ENCODE measurements at places on chromosomes 5 and 9. TPM values are rescaled to one million over a fixed set of nuclear protein-coding genes. Genes with fewer than 3 reads are reported as not detected.

Gene GPRIN1
- 0.90 TPM for total RNA-seq

Gene ARL14EPL
- total RNA-seq: not detected

DNA sequence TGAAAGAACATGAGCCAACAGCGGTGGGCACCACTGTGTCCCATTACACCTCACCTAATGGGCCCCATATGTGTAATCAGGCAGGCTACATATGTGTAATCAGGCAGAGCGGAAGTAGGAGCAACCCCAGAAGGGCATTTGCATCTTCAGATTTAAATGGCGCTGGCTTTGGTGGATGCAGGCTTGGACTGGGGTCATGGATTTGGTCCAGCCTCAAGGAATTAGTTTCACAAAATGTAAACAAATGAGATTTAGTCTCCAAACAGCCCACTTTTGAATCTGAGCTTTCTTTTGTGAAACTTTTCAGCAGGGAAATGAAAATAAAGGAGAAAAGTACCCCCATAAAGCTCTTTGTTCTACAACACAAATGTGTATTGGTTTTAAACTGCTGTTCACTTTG, 161.3 kb downstream of the LPAR1 start:
- no peaks in the 10 kb centered on the region for H3K27me3 ChIP-seq
- H3K27ac ChIP-seq: no peak overlapping the region
- no peak for DNase-seq
- H3K36me3 ChIP-seq: no peaks in the 10 kb centered on the region

GRCh38 chr9:124899845-124900244, 37.9 kb downstream of the ARPC5L start:
- no peak for DNase-seq
- H3K27me3 ChIP-seq: no peaks in the 10 kb centered on the region
- no peak overlapping the region for H3K27ac ChIP-seq
- H3K36me3 ChIP-seq: peaks cover 83% of the 10 kb centered on the region
- H3K4me3 ChIP-seq: no peak overlapping the region

DNA sequence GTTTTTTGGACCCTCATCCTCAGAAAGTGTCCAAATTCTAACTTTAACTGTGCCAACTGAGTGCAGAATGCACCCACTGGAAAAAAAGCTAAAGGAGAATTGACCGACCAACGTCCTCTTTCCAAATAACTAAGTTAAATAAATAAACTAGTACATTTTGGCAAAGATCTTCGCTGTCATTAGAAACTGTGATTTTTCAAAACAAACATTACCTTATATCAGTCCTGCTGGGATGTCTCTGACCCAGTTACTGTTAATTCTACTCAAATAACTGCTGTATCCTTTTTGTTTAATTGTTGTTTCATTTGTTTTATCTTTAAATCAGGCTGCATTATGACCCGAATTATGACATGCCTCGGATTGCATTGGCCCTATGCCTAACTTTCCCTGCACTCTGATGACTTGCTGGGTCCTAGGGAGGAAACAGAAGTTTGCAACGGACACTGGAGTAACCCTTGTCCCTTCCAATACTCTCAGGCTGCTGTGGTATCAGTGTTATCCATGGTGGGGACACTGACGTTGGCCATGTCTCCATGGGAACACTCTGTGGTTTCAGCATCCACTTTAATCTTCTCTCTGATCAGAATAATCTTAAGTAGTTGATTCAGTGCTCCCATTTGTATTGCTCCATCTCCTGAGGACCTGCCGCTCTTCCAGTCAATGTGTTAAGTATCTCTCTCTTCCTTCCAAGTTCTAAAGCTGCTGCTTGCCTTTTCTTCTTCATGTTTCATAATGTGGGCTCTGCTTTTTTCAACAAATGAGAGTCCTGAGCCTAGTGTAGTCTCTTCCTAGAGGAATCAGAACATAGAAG, 11.1 kb upstream of the IFNA5 start:
- peaks cover 3% of the 10 kb centered on the region for H3K36me3 ChIP-seq
- H3K4me3 ChIP-seq: no peak overlapping the region
- no peaks in the 10 kb centered on the region for H3K27me3 ChIP-seq
- peaks cover 23% of the 10 kb centered on the region for H3K4me1 ChIP-seq
- no peak overlapping the region for H3K27ac ChIP-seq

Measured in tibial nerve (tissue), 4 donors.